ENCODE measurements at places on chromosomes 12 and 14.

DNA sequence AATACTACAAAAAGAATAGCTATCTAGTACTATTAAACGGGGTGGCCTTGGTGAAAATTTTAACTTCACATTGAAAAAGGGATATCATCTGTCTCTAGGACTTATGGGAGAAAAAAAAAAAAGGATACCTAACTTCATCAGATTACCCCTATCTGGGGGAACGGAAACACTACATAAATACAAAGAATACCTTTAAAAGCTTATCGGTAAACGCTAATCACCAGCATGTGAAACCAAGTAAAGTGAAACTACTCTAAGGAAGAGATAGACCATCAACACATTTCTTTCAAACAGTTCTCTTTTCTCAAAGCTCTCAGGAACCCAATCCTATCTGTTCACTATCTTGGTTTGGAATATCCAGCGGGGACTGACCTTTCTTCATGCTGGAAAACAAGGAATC, 3.5 kb downstream of the KICS2 start:
- no peak for DNase-seq

DNA sequence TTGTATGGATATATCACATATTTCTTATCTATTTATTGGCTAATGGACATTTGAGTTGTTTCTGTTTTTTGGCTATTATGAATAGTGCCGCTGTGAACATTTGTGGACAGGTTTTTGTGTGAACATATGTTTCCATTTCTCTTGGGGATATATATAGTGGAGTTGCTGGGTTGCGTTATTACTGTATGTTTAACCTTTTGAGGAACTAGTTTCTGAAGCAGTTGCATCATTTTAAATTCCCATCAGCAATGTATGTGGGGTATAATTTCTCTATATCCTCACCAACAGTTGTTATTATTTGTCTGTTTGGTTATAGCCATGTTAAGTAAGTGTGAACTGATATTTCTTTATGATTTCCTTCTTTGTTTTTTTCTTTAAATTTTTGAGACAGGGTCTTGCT, 10.7 kb downstream of the TCTN2 start:
- no peak for DNase-seq

- no peak for DNase-seq
Measured at GRCh38 chr14:99137913-99138571, 134.0 kb downstream of the BCL11B start.

- no peak for DNase-seq
Measured at GRCh38 chr12:112862636-112863290, 44.0 kb upstream of the OAS1 start.

All from T-cell (primary cell).